ENCODE measurements at places on chromosomes 1 and 21. TPM values are rescaled to one million over a fixed set of nuclear protein-coding genes. Genes with fewer than 3 reads are reported as not detected.

Gene HAO2
- total RNA-seq, result 1.9 TPM

Gene FCRL5
- 10.3 TPM for total RNA-seq

Gene TIE1
- total RNA-seq, result 46.3 TPM

Gene TMEM125
- total RNA-seq, result 17.5 TPM

Gene C4BPA
- total RNA-seq, result 45.7 TPM

Gene CD1E
- 3.5 TPM for total RNA-seq

Gene CHIA
- total RNA-seq, result not detected

Gene OLFML3
- 13.5 TPM for total RNA-seq

Gene ADGRL4
- 43.0 TPM for total RNA-seq

DNA sequence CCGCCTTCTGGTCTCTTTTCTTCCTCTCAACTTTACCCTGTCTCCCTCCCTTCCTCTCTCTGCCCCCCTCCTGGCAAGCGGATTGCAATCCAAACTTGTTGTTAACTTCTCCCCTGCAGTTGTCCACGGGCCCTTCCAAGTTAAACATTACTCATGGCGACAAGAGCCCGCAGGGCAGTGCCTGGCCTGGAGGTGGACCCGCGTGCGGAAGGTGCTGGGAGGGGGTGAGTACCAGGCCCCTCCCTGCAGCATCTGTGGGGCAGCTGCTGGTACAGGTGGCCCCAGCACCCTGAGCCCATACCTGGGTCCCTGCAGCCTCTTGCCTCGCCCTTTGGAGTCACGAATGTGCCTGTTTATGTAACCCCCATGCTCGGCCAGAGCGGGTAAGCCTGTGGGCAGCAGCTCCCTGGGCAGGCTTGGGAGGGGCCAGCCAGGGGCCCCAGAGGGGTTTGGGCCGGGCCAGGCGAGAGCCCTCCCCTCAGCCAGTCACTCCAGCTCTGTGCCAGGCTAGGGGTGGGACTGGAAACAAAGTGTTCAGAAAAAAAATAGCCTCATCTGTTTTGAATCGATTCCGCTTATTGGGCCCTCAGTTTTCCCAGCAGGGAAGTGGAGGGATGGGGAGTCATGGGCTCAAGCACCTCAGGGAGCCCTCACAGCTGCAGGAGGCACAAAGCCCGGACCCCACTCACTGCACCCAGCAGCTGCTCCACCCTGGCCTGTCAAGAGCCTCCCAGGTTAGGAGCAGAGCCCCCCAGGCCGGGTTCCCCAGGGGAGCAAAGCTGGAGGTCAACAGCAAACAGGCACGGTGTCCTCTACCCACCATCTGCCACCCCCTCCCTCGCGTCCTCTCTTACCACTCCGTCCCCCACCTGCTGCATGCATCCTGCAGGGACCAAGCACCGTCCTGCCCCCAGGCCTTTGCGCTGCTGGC lies 14.0 kb upstream of the FAAP20 start:
- peak overlapping the region; percentile 97 for H3K27ac ChIP-seq
- no peaks in the 10 kb centered on the region for H3K36me3 ChIP-seq
- peaks cover 47% of the 10 kb centered on the region for H3K4me1 ChIP-seq
- no peak overlapping the region for H3K4me3 ChIP-seq

DNA sequence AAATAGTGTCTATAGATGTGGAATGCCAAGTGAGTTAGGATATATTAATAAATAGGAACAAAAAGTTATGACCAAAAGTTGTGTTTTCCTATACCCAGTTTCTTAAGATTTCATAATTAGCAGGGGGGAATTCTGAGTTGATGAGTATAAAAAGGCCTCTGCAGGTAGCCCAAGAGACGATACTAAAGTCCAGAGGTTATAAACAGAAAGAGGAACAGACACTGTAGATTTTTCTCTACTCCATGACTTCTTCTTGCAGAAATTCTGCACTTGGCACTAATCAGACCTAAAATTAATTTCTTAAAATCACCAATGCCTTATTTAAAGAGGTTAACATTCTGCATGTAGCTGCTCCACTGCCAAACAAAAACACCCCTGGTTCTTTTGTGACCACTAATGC lies 62.6 kb downstream of the ROR1 start:
- H3K36me3 ChIP-seq, result no peaks in the 10 kb centered on the region
- H3K4me1 ChIP-seq, result no peaks in the 10 kb centered on the region
- H3K27ac ChIP-seq, result no peak overlapping the region
- no peak for DNase-seq
- no peaks in the 10 kb centered on the region for H3K27me3 ChIP-seq

DNA sequence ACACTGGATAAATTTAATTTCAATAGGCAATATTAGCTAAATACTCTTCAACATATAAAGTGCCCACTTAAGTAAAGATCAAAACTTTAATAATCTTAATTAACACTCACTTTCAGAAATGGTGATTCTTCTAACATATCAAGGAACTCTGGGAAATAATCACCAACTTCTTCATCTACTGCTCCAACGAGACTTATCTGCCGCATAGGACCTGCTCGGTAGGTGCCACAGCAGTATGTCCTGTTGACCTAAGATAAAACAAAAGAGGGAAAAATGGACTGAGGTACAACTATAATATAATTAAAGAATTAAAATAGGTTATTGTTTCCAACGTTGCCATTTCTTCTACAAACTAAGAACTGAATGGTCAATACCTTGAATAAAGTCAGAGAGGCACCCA lies 18.3 kb upstream of the PHTF1 start:
- DNase-seq, result no peak
- no peaks in the 10 kb centered on the region for H3K27me3 ChIP-seq
- no peak overlapping the region for H3K27ac ChIP-seq
- no peak overlapping the region for H3K4me3 ChIP-seq

DNA sequence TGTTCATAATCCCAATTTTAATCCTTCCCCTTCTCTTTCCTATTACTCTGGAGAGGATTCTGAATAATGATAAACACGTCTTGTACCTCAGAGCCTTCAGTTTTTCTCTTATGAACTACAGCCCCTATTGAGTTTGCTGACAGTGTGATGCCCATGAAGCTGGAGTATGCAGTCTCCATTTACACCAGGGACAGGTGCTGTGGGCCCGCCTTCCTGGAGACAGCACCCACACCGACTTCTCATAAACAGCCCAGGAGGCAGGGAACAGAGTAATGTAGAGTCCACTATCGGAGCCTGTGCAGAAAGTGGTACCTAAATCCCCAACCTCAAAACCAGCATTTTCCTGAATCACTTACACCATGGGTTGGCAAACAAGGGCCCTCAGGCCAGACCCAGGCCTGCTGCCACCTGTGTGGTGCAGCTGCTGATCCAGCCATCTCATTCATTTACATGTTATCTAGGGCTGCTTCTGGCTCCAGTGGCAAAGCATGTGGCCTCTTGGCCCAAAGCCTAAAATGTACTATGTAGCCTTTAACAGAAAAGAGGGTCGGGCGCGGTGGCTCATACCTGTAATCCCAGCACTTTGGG lies 95.1 kb upstream of the KRTAP19-8 start:
- no peaks in the 10 kb centered on the region for H3K27me3 ChIP-seq
- no peaks in the 10 kb centered on the region for H3K36me3 ChIP-seq
- H3K4me1 ChIP-seq, result no peaks in the 10 kb centered on the region
- no peak overlapping the region for H3K4me3 ChIP-seq

GRCh38 chr21:16674949-16675348 lies 837.9 kb upstream of the CXADR start:
- no peaks in the 10 kb centered on the region for H3K27me3 ChIP-seq
- H3K27ac ChIP-seq, result no peak overlapping the region
- H3K4me1 ChIP-seq, result no peaks in the 10 kb centered on the region
- H3K36me3 ChIP-seq, result no peaks in the 10 kb centered on the region
- no peak overlapping the region for H3K4me3 ChIP-seq
- DNase-seq, result no peak

- H3K4me3 ChIP-seq, result peak overlapping the region; percentile 12
- no peaks in the 10 kb centered on the region for H3K36me3 ChIP-seq
- H3K27me3 ChIP-seq, result no peaks in the 10 kb centered on the region
These were observed 345.5 kb upstream of the DUSP10 start for GRCh38 chr1:222087221-222087920.

- no peak overlapping the region for H3K4me3 ChIP-seq
- H3K27me3 ChIP-seq, result no peaks in the 10 kb centered on the region
- no peaks in the 10 kb centered on the region for H3K4me1 ChIP-seq
- no peaks in the 10 kb centered on the region for H3K36me3 ChIP-seq
- DNase-seq, result no peak
These were observed 9.1 kb downstream of the LDLRAD1 start for GRCh38 chr1:54008876-54009275.

DNA sequence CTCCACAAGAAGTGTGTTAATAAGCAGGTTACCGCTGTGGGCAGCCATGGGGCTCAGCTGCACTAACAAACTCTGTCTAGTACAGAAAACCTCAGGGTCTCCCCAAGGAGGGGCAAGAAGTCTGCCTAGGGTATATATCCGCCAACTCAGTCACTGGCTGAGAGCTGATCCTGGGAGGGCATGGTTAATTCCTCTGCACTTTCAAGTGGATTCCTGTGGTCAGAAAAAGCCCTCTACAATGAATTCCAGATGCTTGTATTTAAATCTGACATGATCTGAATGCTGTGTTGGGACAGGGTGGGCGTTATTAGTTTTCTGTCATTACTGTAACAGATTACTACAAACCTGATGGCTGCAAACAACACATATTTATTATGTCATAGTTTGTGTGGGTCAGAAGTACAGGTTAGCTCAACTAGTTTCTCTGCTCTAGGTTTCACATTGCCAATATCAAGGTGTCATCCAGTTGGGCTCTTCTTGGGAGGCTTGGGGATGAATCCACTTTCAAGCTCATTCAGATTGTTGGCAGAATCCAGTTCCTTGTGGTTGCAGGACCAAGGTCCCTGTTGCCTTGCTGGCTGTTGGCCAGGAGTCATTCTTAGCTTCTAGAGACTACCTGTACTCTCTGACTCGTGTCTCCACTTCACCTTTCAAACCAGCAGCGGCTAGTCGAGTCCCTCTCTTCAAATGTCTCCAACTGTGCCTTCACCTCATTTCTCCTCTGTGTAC lies 8.0 kb upstream of the SELE start:
- peak; percentile 13 for DNase-seq
- H3K27me3 ChIP-seq, result no peaks in the 10 kb centered on the region
- H3K4me1 ChIP-seq, result no peaks in the 10 kb centered on the region
- no peak overlapping the region for H3K4me3 ChIP-seq
- no peaks in the 10 kb centered on the region for H3K36me3 ChIP-seq

- DNase-seq, result peak; percentile 61
- H3K4me3 ChIP-seq, result peak overlapping the region; percentile 34
- H3K4me1 ChIP-seq, result peaks cover 3% of the 10 kb centered on the region
- no peak overlapping the region for H3K27ac ChIP-seq
- peaks cover 14% of the 10 kb centered on the region for H3K27me3 ChIP-seq
These were observed 121.2 kb downstream of the LMX1A start for GRCh38 chr1:165235155-165235776.

DNA sequence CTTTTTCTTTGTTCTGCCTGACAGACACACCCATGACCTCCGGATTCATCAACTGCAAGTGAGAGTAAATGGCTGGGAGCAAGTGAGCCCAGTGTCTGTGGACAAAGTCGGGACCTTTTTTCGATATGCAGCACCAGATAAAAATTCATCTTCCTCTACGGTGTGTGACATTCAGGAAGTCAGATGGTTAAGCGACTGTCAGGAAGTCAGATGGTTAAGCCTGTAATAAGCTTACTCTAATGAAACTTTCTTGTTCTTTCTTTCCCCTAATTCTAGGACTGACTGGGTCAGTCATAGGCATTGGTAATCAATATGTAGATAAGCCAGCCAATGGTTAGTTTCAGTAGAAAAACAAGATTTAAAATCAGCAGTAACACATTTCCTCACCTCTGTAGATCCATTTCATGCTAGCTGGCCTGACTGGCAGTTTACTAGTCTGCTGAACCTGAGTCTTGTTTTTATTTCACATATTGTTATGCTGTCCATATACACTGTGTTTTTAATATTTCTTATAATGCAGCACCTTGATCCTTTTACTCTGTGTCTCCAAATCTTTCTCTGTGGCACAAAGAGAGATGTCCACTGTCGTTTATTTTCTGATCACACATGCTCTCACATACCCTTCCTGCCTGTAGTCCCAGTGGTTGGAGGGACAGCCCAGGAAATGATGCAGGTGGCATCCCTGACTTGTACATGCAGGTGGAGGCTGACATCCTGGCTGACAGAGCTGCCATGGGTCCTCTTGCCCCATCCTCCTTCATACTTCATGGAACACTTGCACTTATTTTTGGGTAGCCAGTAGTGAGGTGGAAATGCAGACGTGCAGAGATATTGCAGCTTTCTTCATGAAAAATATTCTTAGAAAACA lies 115.8 kb downstream of the VPS13D start:
- no peak for DNase-seq
- H3K27me3 ChIP-seq, result no peaks in the 10 kb centered on the region
- peak overlapping the region; percentile 56 for H3K27ac ChIP-seq
- H3K4me3 ChIP-seq, result no peak overlapping the region
- H3K36me3 ChIP-seq, result peaks cover 13% of the 10 kb centered on the region
- H3K4me1 ChIP-seq, result peaks cover 9% of the 10 kb centered on the region

DNA sequence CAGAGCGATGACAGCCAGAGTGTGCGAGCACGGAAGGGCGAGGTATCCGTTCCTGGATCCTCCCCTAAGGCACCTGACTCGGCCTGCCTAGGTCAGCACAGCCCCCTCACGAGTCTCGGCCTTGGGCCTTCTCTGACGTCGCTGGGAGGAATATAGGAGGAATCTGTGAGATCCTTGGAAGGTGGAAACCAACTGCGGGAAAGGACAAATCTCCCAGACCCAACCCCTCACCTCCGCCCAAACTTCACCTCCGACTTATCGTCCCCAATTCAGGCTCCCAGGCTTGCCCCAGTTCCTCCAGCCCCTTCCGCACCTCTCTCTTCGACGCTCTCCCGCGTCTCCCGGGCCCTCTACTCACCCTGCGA lies 494 bp downstream of the APH1A start:
- H3K27me3 ChIP-seq, result no peaks in the 10 kb centered on the region
- H3K36me3 ChIP-seq, result peaks cover 16% of the 10 kb centered on the region
- no peak for DNase-seq
- H3K4me3 ChIP-seq, result peak overlapping the region; percentile 75

- no peaks in the 10 kb centered on the region for H3K27me3 ChIP-seq
- H3K4me1 ChIP-seq, result no peaks in the 10 kb centered on the region
- H3K4me3 ChIP-seq, result no peak overlapping the region
These were observed 42.9 kb downstream of the IER5 start for GRCh38 chr1:181131255-181131941.

DNA sequence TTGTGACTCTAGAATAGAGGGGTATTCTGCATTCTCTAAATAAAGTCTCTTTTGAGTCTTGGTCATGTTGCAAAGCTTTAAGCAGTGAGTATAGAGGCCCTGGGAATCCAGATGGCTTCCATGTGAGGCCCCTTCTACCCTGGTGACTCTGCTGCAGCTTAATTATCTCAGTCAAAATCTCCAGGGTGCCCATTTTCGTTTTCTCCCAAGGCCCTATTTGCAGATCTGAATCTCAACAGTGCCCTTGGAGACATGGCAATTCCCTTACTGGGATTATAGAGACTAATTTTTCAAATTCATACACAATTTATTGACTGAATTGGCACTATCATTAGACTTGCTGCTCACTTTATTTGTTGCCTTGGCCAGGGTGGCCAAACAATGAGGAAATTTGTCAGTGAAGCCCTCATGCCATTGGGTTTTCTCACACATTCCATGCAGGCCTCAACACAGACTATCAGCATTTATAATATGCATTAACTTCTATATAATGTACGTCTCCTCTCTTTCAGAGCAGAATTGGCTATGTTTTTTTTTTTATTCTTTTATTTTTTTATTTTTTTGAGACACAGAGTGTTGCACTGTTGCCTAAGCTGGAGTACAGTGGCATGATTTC lies 35.1 kb downstream of the PROX1 start:
- no peak for DNase-seq
- no peaks in the 10 kb centered on the region for H3K4me1 ChIP-seq
- H3K27me3 ChIP-seq, result no peaks in the 10 kb centered on the region
- no peak overlapping the region for H3K27ac ChIP-seq
- H3K36me3 ChIP-seq, result no peaks in the 10 kb centered on the region

- H3K4me1 ChIP-seq, result no peaks in the 10 kb centered on the region
- no peaks in the 10 kb centered on the region for H3K36me3 ChIP-seq
- H3K4me3 ChIP-seq, result no peak overlapping the region
These were observed 2.4 kb downstream of the PGLYRP4 start for GRCh38 chr1:153346077-153346723.

Measured in kidney (tissue), 22 donors.